Fibroblast of skin of right quadriceps (primary cell): ENCODE measurements at places on chromosomes 1 and 21.
A peak's percentile ranks its signal among the peaks of the same experiment; 100 is the strongest.

- DNase-seq, result peak; percentile 37
Measured at GRCh38 chr1:27489501-27489972, 430 bp downstream of the WASF2 start.

DNA sequence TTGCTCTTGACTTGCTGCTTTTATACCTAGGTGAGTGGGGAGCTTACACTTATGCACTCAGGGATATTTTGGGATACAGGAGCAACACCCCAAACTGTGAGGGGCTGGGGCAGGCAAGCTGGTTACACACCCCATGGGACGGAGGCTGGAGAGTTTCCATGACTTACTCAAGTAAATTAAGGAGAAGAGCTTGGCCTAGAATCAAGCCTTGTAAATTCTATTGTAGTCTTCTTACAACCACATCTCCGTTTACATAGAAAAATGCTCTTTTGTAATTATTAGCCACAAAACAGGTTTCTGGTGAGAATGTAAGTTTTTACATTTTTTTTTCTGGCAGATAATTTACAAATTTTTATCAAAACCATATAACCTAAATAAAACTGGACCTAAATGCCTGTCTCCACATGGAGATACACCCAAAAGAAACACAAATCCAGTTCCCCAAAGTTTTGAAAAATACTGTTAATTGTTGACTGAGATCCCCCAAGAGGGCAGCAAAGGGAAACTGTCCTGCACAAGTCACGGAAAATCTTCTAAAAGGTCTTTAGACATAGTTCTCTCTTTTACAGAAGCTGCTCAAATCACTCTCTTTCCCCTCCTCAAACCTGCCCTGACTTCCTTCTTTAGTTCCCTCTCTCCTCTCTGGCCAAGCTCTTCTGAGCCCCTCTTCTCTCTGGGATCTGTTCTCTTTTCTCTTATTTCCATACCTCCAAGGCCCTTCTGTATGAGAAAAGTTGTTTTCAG lies 134.0 kb downstream of the HIVEP3 start:
- DNase-seq, result peak; percentile 58

GRCh38 chr21:38402795-38403194 lies 95.5 kb downstream of the ERG start:
- DNase-seq, result no peak

DNA sequence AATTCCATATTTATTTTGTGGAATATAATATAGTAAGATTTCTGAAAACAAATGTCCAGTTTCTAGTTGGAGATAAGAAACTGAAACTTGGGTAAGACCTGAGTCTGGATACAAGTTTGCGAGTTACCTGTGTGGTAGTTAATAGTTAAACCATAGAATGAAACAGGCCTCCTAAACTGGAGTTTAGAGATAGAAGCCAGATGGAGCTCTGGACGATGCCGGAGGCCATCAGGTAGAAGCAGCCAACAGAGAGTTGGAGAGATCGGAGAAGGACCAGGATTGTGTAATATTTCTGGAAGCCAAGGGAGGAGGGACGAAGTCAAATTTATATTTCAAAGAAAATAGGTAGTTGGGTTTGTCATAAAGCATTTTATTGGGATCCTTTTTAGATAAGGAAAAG lies 45.1 kb downstream of the ARID1A start:
- DNase-seq, result no peak

DNA sequence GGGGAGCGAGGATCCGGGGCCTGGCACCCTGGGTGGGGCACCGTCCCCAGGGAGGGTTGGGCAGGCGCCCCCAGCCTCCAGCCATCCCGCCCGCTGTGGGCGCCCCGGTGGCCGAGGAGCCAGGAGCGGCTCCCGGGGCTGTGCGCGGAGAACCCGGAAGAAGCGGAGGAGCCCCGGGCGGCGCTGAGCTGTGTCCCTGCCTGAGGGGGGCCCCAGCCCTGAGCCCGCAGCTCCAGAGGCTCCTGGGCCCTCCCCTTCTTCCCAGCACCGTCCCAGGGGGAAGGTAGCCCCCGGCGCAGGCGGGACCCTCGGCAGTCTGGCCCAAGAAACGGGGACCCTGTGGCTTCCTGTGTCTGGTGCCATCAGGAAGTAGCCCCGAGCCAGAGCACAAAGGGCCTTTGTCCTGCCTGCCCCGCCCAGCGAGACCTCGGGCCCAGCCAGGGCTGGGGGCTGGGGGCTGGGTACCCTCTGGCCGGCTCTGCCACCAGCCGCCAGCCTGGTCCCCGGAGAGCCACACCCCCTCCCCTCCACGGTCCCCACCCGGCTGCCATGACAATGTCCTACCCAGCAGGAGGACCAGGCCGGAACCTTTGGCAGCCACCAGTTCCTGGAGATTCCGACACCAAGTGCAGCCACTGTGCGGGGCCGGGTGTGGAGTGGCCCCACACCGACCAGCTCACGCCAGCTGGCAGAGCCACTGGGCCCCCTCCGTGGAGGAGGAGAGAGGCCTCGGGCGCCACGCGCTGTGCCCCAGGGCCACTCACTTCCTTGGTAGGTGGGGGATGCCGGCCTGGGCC lies 15.6 kb upstream of the TTLL10 start:
- DNase-seq, result peak; percentile 15

DNA sequence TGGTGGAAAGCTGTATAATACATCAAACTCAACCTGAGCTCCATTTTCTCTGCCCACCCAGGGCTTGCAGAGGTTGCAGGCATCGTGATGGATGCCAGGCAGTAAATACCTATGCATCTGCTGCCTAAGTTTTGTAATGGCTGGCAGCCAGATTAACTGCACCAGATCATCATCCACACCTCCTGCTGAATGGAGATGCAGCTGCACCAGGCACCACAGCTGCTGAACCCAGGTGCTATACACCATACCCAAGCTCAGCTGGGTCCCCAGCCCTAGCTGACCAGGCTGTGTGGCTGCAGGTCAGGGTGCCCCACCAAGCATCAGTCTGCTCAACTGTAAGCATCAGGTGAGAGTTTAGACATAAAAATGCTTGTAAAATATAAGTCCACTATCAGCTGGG lies 6.7 kb upstream of the SNAPIN start:
- DNase-seq, result no peak

DNA sequence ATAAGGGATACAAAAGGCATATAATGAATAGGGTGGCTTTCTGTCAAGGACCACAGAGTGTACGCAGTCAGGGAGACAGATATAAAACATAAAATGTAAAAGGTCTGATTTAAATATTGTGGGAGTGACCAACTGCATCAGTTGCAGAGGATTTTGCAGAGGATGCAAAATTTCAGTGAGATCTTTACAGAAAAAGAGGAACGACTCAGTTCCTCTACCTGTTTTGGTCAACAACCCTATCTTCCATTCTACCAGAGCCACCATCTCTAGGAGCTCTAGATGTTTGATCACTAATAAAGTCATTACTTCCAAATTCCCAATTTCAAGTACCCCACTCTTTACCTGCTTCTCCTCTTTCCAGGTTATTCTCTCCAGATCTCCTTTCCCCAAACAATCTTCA lies 16.5 kb downstream of the SOD1 start:
- DNase-seq, result no peak

- no peak for DNase-seq
Measured at GRCh38 chr1:54122992-54123391, 29.8 kb downstream of the CDCP2 start.

DNA sequence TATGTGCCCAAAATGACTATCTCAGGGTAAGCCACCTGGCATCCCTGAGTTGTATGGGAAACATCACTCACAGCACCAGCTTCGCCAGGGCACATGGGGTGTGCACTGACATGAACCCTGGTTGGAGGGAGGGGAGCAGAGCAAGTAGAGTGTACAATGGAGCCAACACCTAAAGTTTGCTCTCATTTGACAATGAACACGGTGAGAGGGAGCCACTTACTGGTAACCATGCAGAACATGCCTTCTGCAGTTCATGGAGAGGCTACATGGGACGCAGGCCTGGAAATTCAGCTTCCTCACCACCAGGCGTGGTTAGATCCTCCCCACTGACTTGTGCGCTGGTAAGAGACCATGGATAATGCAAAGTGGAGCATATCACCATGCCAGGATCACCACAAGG lies 10.0 kb upstream of the CPLANE2 start:
- no peak for DNase-seq
